Ovary (tissue), 10 donors: ENCODE measurements at places on chromosomes 5 and 9.
A peak's percentile ranks its signal among the peaks of the same experiment; 100 is the strongest.

DNA sequence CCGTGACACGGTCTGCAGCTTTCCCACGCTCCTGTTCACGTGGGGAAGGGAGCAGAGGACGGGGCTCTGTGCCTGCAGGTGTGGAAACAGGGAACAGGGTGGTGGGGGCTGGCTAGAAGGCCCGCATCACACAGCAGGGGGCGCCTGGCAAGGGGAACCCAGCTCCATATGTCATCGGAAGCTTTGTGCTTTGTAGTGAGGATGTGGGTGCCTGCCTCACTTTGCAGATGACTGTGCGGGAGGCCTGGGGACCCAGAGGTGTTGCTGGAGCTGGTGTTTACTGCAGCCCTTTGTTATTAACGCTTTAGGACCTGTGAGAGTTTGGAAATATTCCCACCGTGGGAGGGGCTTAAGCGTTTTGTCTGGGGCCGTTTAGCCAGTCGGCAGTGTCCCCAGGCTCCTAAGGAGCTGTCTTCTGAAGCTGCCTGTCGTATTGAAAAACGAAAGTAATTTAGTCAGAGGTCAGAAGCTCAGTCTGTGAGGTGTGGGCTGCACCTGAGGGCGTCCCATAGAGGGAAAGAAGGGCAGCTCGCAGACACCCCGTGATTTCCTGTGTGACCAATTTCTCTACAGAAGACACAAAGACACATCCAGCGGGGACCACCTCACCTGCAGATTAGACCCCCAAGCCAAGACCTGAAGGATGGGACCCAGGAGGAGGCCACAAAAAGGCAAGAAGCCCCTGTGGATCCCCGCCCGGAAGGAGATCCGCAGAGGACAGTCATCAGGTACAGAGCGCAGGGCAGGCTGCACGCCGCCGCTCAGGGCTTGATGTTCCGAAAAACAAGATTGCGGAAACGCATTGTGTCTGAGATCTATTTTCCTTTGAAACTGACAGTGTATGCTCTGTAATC, 9.1 kb downstream of the MAN1B1 start:
- DNase-seq: no peak

GRCh38 chr9:89440951-89441654, 56.8 kb downstream of the SEMA4D start:
- no peak for DNase-seq

GRCh38 chr9:90365666-90366065, 277.0 kb downstream of the DIRAS2 start:
- DNase-seq: no peak

GRCh38 chr5:60830581-60831127, 13.4 kb downstream of the ELOVL7 start:
- DNase-seq: no peak

DNA sequence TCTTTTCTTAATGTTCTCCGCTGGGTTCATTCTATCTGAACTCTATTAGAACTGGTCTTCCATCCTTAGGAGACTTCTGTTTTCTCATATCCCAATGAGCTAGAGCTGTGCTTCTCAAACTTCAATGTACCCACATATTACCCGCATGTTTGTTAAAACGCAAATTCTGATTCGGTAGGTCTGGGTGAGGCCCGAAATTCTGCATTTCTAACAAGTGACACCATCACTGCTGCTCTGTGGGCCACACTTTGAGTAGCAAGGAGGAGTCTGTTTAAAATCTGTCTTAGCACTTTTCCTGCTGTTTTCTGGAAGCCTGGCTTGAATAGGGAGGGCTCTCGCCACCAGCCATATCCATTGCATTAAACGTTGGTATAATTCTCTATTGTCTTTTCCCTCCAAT, 151.9 kb upstream of the CLINT1 start:
- DNase-seq: no peak

GRCh38 chr5:65926276-65926783, at the start of gene ERBIN:
ERBIN (plus strand) TSS chr5:65926575; CDS start chr5:65992719, 66,144 bp downstream.
- peak; percentile 83 for DNase-seq

- DNase-seq: no peak
Measured at GRCh38 chr9:6584881-6585597, 60.5 kb downstream of the GLDC start.

GRCh38 chr5:169079697-169080096, 221.2 kb downstream of the SLIT3 start:
- no peak for DNase-seq

- no peak for DNase-seq
Measured at GRCh38 chr5:109407913-109408312, 1.9 kb downstream of the PJA2 start.

- DNase-seq: no peak
Measured at GRCh38 chr5:148620696-148621095, 33.6 kb downstream of the HTR4 start.

- DNase-seq: no peak
Measured at GRCh38 chr5:43680286-43680685, 77.3 kb downstream of the NNT start.

DNA sequence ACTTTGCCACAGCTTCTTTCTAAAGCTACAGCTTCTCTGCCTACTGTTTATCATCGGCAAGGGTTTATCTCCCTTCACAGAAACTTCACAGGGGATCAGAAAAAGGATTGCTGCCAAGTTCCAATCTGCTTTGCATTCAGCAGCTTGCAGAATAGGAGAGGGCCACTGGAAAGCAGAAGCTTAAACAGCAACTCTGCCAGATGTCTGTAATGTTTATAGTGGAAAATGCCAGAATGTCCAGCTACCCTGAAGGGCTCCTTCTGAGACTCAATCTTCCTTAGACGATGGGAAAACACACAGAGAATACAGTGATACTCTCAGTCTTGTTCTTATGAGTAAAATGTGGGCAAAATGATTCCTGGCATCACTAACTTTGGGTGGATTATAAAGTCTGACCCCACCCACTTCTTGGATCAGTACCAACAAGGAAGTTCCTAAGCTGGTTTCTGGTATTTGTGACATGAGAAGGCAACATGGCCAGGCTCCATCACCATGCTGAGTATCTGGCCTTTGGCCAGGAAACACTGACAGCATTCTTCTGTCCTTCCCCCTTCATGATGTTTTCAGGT, 19.0 kb downstream of the STOM start:
- peak; percentile 59 for DNase-seq

DNA sequence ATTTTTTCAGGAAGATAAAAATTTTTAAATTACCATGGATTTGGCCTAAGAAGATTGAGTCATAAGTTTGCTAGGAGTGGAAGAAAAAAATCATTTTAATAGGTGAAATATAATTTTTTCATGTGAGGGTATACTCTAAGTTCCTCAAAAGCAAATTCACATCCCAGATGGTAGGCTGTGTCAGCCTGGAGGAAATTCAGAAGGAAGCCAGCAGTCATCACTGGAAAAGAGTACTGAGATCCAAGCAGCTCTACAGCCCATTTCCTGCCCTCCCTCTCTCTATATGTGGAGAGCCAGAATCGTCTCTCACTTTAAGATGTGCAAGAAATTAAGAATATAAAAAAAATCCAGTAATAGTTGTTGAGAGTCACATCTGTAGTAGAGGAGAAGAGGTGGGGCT, 126.5 kb upstream of the CDH18 start:
- no peak for DNase-seq

DNA sequence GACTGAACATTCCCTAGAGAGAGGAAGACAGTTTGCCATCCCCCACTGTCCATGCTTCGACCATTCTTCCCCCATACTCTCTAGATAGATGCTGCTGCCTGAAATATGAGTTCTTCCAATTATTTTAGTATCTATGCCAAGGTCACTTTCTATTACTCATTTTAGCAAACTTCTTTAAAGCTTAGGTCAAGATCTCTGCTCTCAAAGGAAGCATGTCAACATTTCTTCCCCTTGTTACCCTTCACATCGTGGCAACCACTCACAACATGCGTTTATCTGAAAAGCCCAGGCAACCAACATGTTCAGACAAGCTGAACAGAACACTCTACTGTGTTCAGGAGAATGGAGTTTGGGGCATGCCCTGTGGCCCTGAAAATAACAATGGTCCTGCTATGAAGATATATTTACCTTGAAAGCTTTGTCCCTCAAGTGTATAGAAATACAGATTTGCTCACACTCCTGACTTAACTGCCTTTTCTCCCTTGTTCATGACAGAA, 138.4 kb upstream of the KIF2A start:
- DNase-seq: no peak

DNA sequence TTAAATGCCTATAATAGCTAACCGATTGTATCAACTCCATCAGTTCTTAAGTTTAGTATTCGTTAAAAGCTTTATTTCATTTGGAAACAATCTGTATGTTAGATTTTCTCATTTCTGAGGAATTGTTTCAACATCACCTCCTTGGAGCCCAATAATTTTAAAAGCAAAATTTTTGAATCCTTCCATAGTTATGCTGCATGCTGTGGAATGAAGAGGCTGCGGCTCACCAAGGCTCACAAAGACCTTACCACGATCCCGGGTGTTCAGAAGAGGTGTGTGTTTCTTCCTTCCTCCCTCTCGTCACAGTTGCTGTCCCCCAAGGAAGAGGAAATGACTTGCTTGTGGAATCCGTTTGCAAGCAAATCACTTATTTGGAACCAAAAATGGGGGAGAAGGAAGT, 143.8 kb downstream of the FGF1 start:
- DNase-seq: no peak

DNA sequence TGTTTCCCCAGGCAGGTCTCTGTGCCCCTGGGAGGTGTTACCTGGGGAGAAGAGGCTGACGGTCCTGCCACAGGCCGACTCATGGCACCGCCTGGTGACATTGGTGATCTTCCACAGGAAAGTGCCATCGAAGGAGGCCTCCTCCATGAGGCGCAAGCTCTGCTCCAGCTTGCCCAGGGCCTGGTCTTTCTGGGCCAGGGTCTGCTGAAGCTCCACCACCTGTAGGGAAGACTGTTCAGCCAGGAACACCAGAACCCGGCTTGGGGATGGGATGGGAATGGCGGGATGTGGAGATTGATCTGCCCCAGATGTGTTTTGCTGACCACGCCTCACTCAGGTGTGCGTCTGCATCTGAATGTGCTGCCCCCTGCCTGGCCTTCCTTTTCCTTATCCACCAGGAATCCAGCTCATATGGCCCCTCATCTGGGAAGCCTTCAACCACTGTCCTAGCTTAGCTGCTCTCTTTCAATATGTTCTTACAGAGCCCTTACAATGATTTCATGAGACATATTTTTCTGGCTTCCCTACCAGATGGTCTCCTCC, 15.2 kb downstream of the TRAF1 start:
- DNase-seq: no peak

- DNase-seq: no peak
Measured at GRCh38 chr5:73692166-73692640, 66.2 kb downstream of the ARHGEF28 start.

DNA sequence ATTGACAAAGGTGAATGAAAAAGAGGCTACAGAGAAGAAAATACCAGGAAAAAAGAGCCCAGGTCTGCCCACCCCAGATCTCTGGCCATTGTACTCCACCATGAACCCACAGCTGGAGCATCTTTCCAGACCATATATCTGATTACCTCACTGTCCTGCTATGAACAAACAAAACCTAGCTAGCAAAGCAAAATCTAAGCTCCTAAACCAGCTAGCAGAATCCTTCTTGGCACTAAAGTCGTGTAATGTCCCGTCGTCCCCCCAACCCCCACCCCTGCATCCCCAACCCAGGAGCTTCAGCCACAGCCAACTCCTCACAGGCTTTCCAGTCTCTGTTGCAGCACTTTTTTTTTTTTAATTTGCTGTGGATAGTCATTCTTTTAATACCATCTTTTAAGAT, 2.5 kb downstream of the C1QTNF3 start:
- no peak for DNase-seq

DNA sequence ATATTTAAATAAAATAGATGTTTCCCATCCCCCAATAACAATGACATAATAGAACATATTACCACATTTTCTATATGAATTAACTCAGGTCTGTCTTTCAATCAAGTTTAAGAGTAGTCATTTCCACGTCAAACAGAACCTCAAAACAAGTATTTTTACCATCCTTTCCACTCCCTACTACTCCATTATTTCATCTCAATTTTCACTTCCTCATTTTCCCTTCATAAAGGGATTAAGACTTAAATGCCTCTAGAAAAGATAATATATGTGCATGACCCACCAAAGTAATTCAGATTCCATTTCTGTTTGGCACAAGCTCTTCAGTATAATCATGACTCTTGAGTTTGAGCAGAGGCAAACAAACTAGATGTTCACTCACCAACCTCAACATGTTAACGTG, 40.4 kb downstream of the ELOVL7 start:
- no peak for DNase-seq

DNA sequence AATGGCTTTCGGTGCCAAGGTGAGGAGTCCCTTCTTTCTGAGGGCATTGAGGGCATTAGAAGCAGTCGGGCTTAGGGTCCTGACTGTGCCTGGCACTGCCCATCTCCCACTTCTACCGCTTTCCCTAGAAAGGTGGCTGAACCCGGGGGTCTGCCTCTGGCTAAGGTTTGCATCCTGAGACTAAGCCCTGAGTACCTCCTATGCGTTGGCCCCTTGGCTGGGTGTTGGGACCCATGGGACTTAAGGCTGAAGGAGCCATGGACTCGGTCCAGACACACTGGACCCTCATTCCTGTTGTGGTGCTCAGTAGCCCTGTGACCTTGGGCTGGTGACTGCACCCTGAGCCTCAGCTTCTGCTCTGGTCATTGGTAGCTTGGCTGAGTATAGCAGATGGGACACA, 23.9 kb downstream of the DAB2IP start:
- no peak for DNase-seq

- no peak for DNase-seq
Measured at GRCh38 chr9:134314039-134314949, 12.0 kb upstream of the RXRA start.

DNA sequence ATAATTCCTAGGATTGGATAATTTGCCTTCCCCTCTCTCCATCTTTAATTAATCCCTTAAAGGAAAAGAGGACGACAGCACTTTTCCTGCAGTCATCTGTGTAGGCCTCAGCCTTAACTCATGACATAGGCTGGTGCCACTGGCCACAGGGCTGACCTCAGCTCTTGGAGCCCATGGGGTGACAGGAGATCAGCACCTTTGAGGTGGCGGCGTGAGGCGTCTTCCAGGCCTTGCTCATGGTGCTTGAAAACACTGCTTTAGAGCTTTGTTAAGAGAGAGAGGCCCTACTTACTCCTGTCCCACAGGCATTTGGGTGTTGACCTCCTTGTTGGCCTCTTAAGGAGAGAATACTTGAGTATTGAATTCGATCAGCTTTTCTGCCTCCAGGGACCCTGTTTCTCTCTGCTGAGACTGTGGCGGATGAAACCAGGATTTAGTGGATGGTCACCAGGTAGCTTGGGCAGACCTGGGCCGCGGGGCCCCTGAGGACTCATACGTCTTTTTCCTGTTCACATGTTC, 23.4 kb downstream of the TENT4A start:
- no peak for DNase-seq

DNA sequence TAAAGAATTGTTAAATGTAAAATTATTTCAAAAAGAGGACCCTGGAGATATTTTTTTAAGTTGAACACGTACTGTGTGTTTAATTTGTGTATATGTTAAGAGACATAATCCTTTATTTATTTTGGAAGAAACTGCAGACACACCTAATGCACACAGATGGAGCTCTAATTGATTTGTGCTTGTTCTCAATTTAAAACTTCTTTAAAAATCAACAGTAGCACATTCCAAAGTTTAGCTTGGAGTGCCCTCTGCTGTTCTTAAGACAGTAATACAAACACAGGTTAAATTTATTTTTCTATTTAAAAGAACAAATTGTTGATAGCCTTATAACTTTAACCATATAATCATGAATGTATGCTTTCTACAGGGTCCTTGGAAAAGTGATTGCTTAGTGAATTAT, 277.6 kb upstream of the ADAMTS16 start:
- DNase-seq: no peak

GRCh38 chr5:104001136-104001535, 438.5 kb upstream of the NUDT12 start:
- DNase-seq: no peak
